ENCODE measurements at places on chromosomes 5 and 9.

DNA sequence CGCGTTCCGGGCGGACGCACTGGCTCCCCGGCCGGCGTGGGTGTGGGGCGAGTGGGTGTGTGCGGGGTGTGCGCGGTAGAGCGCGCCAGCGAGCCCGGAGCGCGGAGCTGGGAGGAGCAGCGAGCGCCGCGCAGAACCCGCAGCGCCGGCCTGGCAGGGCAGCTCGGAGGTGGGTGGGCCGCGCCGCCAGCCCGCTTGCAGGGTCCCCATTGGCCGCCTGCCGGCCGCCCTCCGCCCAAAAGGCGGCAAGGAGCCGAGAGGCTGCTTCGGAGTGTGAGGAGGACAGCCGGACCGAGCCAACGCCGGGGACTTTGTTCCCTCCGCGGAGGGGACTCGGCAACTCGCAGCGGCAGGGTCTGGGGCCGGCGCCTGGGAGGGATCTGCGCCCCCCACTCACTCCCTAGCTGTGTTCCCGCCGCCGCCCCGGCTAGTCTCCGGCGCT is at the start of gene DAPK1:
Gene DAPK1 (plus strand): TSS at position 264 of the 442 bp plus-strand sequence. CDS start 1,211 bp downstream, outside the sequence.
- H3K27me3 ChIP-seq: no peaks in the 10 kb centered on the region
- peak; percentile 92 for DNase-seq

GRCh38 chr5:14258840-14259239 is 115.7 kb downstream of the TRIO start:
- peaks cover 38% of the 10 kb centered on the region for H3K4me1 ChIP-seq
- peak overlapping the region; percentile 28 for H3K4me3 ChIP-seq
- H3K27ac ChIP-seq: no peak overlapping the region
- peak; percentile 77 for DNase-seq
- H3K27me3 ChIP-seq: no peaks in the 10 kb centered on the region

DNA sequence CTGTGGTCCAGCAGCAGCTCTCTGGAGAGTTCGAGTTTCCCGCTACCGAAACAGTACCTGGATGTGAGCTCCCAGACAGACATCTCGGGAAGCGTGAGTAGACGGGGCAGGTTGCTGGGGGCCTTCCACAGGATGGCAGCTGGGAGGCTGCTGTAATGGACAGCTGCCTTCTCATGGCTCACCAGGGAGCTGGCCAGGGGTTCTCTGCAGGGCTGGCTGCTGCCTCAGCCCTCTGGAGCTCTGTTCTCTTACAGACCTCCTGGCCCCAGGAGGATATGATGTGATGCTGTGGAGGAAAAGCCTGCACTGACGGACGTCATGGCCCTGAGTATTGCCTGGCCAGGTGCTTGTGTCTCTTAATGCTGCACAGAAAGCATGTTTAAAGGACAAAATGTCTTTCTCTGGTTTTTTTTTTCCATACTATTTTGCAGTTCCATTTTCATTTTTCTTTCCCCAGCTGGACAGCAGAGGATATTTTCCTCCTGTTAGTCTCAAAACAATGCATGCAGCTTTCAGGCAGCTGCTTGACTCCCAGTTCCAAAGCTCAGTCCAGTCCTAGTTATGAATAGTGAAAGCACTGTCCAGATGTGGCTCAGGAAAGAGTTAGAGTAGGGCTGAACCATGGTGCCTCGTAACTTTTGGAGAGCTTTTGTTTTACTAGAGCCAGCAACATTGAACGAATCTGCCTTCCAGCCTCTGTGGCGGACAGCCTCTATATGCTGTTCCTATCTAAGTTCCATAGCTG is 77.5 kb upstream of the RARS1 start:
- no peaks in the 10 kb centered on the region for H3K36me3 ChIP-seq
- DNase-seq: no peak
- H3K27me3 ChIP-seq: no peaks in the 10 kb centered on the region
- no peak overlapping the region for H3K27ac ChIP-seq
- H3K4me3 ChIP-seq: no peak overlapping the region

- H3K27me3 ChIP-seq: no peaks in the 10 kb centered on the region
- H3K4me3 ChIP-seq: no peak overlapping the region
- no peaks in the 10 kb centered on the region for H3K36me3 ChIP-seq
- no peaks in the 10 kb centered on the region for H3K4me1 ChIP-seq
- no peak for DNase-seq
Measured at GRCh38 chr5:113806904-113807303, 293.4 kb downstream of the YTHDC2 start.

GRCh38 chr9:23557689-23558088 is 268.4 kb downstream of the ELAVL2 start:
- no peak overlapping the region for H3K4me3 ChIP-seq
- H3K27me3 ChIP-seq: no peaks in the 10 kb centered on the region
- no peak for DNase-seq
- H3K27ac ChIP-seq: no peak overlapping the region

- peaks cover 2% of the 10 kb centered on the region for H3K27me3 ChIP-seq
- no peak for DNase-seq
- H3K36me3 ChIP-seq: no peaks in the 10 kb centered on the region
- no peak overlapping the region for H3K27ac ChIP-seq
Measured at GRCh38 chr9:90274725-90275124, 367.9 kb downstream of the DIRAS2 start.

DNA sequence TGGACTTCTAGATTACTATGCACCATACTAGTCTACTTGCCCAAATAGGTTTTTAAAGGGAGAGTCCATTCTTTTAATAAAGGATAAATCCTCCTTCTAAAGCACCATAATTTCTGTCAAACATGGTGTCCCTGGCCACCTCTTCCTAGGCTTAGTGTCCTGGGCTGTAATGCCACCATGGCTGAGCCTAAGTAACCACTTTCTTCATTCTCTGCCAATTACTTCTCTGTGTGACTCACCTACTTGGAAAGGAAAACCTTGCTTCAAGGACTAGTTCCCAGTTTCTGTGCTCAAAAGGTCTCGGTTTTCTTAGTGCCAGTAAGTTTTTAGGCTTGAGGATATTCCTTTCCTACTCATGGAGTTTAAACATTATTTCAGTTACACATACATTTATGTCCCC is 273.4 kb downstream of the DENND1A start:
- peaks cover 2% of the 10 kb centered on the region for H3K36me3 ChIP-seq
- DNase-seq: no peak
- H3K4me3 ChIP-seq: no peak overlapping the region
- no peaks in the 10 kb centered on the region for H3K4me1 ChIP-seq

- H3K27ac ChIP-seq: no peak overlapping the region
- DNase-seq: no peak
- no peaks in the 10 kb centered on the region for H3K36me3 ChIP-seq
- no peak overlapping the region for H3K4me3 ChIP-seq
- peaks cover 17% of the 10 kb centered on the region for H3K4me1 ChIP-seq
- H3K27me3 ChIP-seq: no peaks in the 10 kb centered on the region
Measured at GRCh38 chr9:91034976-91035824, 233.6 kb downstream of the SYK start.

GRCh38 chr5:98102936-98103335 is 670.5 kb upstream of the RGMB start:
- no peak overlapping the region for H3K27ac ChIP-seq
- no peaks in the 10 kb centered on the region for H3K4me1 ChIP-seq
- no peaks in the 10 kb centered on the region for H3K36me3 ChIP-seq
- DNase-seq: no peak
- no peak overlapping the region for H3K4me3 ChIP-seq

DNA sequence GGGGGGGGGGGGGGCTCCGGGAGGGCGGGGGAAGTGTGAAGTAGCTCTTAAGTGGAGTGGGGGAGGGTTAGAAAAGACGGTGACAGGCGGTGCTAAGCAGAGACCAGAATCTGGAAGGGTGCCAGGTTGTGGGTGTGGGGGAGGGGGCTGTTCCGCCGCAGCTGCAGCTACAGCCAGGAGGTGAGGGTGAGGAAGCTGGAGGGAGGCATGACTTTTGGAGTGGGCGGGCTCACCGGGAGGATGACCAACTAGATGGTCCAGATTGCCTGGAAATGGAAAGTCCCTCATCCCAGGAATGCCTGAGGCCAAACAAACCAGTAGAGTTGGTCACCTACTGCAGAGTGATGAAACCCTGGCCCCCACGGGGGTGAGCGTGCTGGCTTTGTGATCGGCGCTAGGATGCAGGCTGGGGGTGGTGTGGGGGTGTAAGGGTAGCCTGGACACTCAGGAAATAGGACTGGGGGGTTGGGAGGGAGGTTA is 158.1 kb upstream of the SHB start:
- H3K4me3 ChIP-seq: peak overlapping the region; percentile 46
- no peaks in the 10 kb centered on the region for H3K36me3 ChIP-seq
- no peaks in the 10 kb centered on the region for H3K4me1 ChIP-seq
- H3K27me3 ChIP-seq: no peaks in the 10 kb centered on the region
- no peak overlapping the region for H3K27ac ChIP-seq
- DNase-seq: peak; percentile 94

- no peaks in the 10 kb centered on the region for H3K4me1 ChIP-seq
- H3K4me3 ChIP-seq: no peak overlapping the region
Measured at GRCh38 chr5:142584891-142585290, 101.0 kb downstream of the FGF1 start.

- DNase-seq: no peak
- H3K4me1 ChIP-seq: no peaks in the 10 kb centered on the region
- no peaks in the 10 kb centered on the region for H3K27me3 ChIP-seq
- H3K36me3 ChIP-seq: no peaks in the 10 kb centered on the region
- no peak overlapping the region for H3K27ac ChIP-seq
Measured at GRCh38 chr5:60488466-60489130, 211.4 kb downstream of the DEPDC1B start.

GRCh38 chr5:88144219-88145001 is 124.2 kb downstream of the TMEM161B start:
- H3K27me3 ChIP-seq: peaks cover 37% of the 10 kb centered on the region
- H3K4me1 ChIP-seq: peaks cover 3% of the 10 kb centered on the region
- peak; percentile 10 for DNase-seq
- no peak overlapping the region for H3K27ac ChIP-seq
- no peak overlapping the region for H3K4me3 ChIP-seq
- no peaks in the 10 kb centered on the region for H3K36me3 ChIP-seq

GRCh38 chr9:100589582-100589981 is 11.7 kb downstream of the CAVIN4 start:
- H3K4me3 ChIP-seq: no peak overlapping the region
- no peak for DNase-seq
- H3K27me3 ChIP-seq: no peaks in the 10 kb centered on the region
- H3K36me3 ChIP-seq: no peaks in the 10 kb centered on the region

DNA sequence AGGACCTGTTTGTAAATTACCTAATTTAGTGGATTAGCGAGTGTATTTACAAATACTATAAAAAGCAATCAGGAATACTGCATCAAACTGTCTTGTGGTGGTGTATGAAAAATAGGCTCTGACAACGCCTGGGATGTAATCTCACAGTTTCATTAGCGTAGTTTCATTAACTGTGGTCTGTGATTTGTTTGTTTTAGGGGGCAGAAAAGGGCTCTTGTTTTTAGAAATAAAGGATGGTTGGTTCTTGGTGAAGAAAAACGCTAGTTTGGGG is 1.4 kb downstream of the SLC44A1 start:
- no peaks in the 10 kb centered on the region for H3K27me3 ChIP-seq
- peak overlapping the region; percentile 88 for H3K4me3 ChIP-seq
- no peak overlapping the region for H3K27ac ChIP-seq
- H3K4me1 ChIP-seq: peaks cover 5% of the 10 kb centered on the region

DNA sequence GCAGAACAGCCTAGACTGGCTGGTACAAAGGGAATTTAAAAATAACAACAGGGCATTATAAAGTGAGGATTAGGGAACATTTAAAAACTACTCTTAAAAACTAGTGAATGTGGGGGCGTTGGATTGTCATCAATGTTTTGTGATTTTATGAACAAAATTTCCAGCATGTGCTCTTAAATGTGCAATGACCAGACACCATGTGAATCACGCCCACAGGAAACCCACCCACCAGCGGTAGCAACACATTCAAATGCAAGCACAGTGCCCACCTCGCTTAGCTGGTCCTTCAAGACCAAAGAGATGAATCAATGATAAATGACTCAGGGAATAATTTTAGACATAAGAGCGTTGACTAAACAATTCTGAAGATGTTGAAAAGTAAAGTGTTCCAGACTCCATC is 40.9 kb downstream of the S1PR3 start:
- no peaks in the 10 kb centered on the region for H3K36me3 ChIP-seq
- no peak overlapping the region for H3K27ac ChIP-seq
- no peak overlapping the region for H3K4me3 ChIP-seq
- peaks cover 3% of the 10 kb centered on the region for H3K27me3 ChIP-seq

- no peaks in the 10 kb centered on the region for H3K27me3 ChIP-seq
- no peak for DNase-seq
- H3K4me3 ChIP-seq: no peak overlapping the region
- peak overlapping the region; percentile 50 for H3K27ac ChIP-seq
- H3K4me1 ChIP-seq: peaks cover 26% of the 10 kb centered on the region
- no peaks in the 10 kb centered on the region for H3K36me3 ChIP-seq
Measured at GRCh38 chr5:142845954-142846398, 75.8 kb downstream of the ARHGAP26 start.

DNA sequence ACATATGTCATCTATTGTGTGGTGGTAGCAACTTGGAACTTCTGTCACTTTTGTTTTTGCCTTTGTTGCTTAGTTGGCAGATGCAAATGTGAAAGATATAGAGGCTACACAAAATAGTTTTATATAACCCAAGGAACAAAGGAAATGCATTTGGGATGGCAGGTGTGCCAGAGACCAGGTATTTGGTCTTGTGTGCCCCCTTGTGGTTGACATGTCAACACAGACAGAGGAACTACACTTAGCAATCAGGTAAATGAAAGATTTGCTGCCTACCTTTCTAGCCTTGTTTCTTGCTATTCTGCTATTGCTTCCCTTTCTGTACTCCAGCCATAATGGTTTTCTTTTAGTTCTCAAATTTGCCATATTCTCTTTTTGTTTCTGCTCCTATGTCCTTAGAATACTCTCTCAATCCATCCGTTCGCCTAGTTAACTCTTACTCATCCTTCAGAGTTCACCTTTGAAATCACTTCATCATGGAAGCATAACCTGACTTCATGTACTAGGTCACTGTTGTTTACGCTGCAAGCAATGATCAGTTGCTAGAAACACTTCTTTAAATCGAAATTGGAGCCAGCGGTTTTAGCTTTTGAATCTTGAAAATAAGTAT is 119.5 kb downstream of the TRPM3 start:
- H3K36me3 ChIP-seq: no peaks in the 10 kb centered on the region
- H3K27me3 ChIP-seq: no peaks in the 10 kb centered on the region
- peak; percentile 14 for DNase-seq

DNA sequence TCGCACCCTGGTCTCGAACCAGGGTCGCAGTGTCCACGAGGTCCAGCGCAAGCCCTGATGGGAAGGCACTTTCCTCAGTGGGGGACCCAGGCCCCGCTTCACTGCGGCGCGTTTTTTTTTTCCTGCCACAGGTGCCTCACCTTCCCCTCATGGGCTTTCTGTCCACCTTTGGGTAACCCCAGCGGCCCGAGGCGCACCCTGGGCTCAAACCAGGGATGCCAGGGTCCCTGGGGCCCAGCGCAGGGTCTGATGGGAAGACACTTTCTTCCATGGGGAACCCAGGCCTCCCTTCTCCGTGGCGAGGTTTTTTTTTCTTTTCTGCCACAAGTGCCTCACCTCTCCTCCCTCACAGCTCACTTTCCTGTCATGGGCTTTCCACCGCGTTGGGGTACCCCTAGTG is 1269.9 kb downstream of the FOXD4L5 start:
- no peak overlapping the region for H3K27ac ChIP-seq
- no peak for DNase-seq
- no peaks in the 10 kb centered on the region for H3K4me1 ChIP-seq
- no peak overlapping the region for H3K4me3 ChIP-seq
- H3K27me3 ChIP-seq: no peaks in the 10 kb centered on the region

GRCh38 chr5:35908814-35909213 is 29.6 kb downstream of the CAPSL start:
- H3K27me3 ChIP-seq: no peaks in the 10 kb centered on the region
- DNase-seq: no peak
- H3K4me1 ChIP-seq: peaks cover 20% of the 10 kb centered on the region
- H3K4me3 ChIP-seq: no peak overlapping the region

- DNase-seq: peak; percentile 50
- H3K27me3 ChIP-seq: no peaks in the 10 kb centered on the region
- no peaks in the 10 kb centered on the region for H3K36me3 ChIP-seq
- no peak overlapping the region for H3K27ac ChIP-seq
- no peak overlapping the region for H3K4me3 ChIP-seq
Measured at GRCh38 chr5:146006470-146007190, 70.3 kb downstream of the SH3RF2 start.
